ENCODE measurements at places on chromosomes 7 and 10.

GRCh38 chr10:18303851-18304801, 163.9 kb downstream of the CACNB2 start:
- DNase-seq = no peak

- no peak for DNase-seq
Observed at GRCh38 chr7:148256433-148256832, 334.1 kb upstream of the C7orf33 start.

- DNase-seq = no peak
Observed at GRCh38 chr10:98328163-98328562, 60.2 kb upstream of the LOXL4 start.

DNA sequence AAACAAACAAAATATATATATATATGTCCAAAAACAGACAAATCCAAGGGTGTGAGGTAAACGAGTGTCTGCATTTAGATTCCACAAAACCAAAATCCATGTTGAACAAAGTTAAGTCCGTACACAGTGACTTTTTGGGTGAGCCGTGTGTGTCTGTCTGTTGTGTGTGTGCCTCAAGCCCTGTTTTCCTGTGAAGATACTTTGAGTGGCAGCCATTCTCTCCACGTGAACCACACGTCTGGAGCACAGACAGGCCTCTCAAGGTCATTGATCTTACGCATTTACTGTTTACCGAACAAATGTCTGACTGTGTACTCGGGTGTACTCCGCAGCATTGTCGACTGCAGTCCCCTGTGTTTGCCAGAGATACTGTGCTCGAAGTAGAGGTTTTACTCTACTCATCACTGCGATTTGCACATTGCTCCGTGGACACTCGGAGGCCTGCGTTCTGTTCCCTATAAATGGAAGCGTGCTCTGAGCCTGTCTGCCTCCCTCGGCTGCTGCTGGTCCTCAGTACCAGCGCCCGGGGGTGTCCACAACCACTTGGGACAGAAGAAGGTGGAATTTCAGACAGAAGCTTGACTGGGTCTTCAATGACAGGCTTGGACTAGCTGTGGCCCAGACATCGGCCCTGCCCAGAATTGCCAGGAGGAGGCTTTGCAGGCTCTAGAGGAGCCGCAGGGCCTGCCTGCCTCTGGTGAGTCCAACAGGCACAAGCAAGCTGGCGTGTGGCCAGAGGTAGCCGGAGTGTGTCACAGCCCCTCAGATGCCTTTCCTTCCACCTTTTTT, 22.1 kb downstream of the CYP17A1 start:
- no peak for DNase-seq
